ENCODE measurements at places on chromosomes 7 and 10.

GRCh38 chr7:155867280-155867679 is 55.0 kb upstream of the SHH start:
- H3K4me3 ChIP-seq: no peak overlapping the region
- H3K4me1 ChIP-seq: peaks cover 11% of the 10 kb centered on the region
- H3K27ac ChIP-seq: no peak overlapping the region
- no peaks in the 10 kb centered on the region for H3K36me3 ChIP-seq
- no peaks in the 10 kb centered on the region for H3K27me3 ChIP-seq
- no peak for DNase-seq

GRCh38 chr10:131896403-131896802 is 4.4 kb upstream of the PPP2R2D start:
- no peak for DNase-seq
- peaks cover 20% of the 10 kb centered on the region for H3K27me3 ChIP-seq
- peaks cover 7% of the 10 kb centered on the region for H3K4me1 ChIP-seq
- no peak overlapping the region for H3K4me3 ChIP-seq
- no peaks in the 10 kb centered on the region for H3K36me3 ChIP-seq

- DNase-seq: no peak
- peaks cover 35% of the 10 kb centered on the region for H3K36me3 ChIP-seq
- H3K4me3 ChIP-seq: no peak overlapping the region
- no peaks in the 10 kb centered on the region for H3K27me3 ChIP-seq
- H3K4me1 ChIP-seq: peaks cover 27% of the 10 kb centered on the region
Measured at GRCh38 chr10:45456822-45457221, 82.8 kb downstream of the ALOX5 start.

GRCh38 chr7:18508443-18509427 is 13.2 kb downstream of the HDAC9 start:
- no peak overlapping the region for H3K27ac ChIP-seq
- H3K4me3 ChIP-seq: no peak overlapping the region
- H3K27me3 ChIP-seq: no peaks in the 10 kb centered on the region

DNA sequence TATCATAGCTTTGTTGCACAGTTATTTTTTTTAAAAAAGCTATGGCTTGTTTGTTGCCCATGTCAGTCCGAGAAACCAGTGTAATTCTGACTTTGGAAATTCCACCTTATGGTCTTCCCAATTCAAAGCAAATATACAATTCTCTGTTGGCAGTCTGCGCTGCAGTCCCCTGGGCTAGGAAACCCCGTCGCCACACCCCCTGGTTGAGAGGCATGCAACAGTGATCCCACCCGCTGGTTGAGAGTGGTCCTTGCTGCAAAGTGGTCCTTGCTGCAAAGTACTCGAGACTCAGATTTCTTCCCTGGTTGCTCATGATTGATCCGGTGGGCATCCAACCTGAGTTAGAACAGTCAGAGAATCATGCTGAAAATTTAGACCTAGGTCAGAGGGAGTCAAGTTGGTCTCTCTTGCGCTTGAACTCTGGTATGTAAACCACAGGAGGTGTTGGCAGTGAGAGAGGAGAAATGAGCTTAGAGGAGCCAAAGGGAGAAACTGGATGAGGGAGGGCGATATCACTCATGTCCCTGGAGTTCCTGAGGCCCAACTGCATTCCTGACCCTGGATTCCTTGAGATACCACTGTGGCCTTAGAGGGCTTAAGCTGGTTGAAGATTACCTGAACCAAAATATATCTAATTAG is 45.0 kb upstream of the STK17A start:
- H3K36me3 ChIP-seq: peaks cover 4% of the 10 kb centered on the region
- no peak for DNase-seq
- H3K27me3 ChIP-seq: no peaks in the 10 kb centered on the region
- H3K27ac ChIP-seq: no peak overlapping the region
- H3K4me3 ChIP-seq: no peak overlapping the region
- H3K4me1 ChIP-seq: peaks cover 7% of the 10 kb centered on the region

GRCh38 chr7:79317728-79318127 is 135.7 kb downstream of the MAGI2 start:
- no peak overlapping the region for H3K4me3 ChIP-seq
- no peaks in the 10 kb centered on the region for H3K36me3 ChIP-seq
- DNase-seq: no peak
- H3K4me1 ChIP-seq: no peaks in the 10 kb centered on the region
- no peaks in the 10 kb centered on the region for H3K27me3 ChIP-seq
- H3K27ac ChIP-seq: no peak overlapping the region

- no peak for DNase-seq
- H3K36me3 ChIP-seq: peaks cover 9% of the 10 kb centered on the region
- no peaks in the 10 kb centered on the region for H3K27me3 ChIP-seq
Measured at GRCh38 chr10:13503745-13504463, 24.9 kb downstream of the BEND7 start.

DNA sequence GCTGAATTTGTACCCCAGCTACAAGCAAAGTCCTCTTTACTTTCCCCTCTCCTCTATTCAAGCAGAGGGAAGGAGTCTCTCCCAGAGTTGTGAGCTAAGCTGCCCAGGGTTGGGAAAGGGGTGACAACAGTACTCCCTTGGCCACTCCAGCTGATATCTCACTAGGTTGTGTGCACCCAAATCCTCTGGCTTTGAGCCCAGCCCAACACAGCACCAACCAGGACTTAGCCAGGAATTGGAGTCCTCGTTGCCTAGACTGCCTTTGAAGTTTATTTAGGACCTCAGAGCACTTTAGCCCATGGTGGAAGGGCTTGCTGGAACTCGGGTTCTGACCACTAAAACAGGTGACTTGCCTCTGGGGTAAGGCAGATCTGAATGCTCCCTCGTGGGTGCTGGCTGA is 35.7 kb upstream of the DYNC1I1 start:
- no peaks in the 10 kb centered on the region for H3K36me3 ChIP-seq
- no peaks in the 10 kb centered on the region for H3K27me3 ChIP-seq
- DNase-seq: no peak
- H3K4me3 ChIP-seq: no peak overlapping the region
- H3K4me1 ChIP-seq: no peaks in the 10 kb centered on the region
- H3K27ac ChIP-seq: no peak overlapping the region

DNA sequence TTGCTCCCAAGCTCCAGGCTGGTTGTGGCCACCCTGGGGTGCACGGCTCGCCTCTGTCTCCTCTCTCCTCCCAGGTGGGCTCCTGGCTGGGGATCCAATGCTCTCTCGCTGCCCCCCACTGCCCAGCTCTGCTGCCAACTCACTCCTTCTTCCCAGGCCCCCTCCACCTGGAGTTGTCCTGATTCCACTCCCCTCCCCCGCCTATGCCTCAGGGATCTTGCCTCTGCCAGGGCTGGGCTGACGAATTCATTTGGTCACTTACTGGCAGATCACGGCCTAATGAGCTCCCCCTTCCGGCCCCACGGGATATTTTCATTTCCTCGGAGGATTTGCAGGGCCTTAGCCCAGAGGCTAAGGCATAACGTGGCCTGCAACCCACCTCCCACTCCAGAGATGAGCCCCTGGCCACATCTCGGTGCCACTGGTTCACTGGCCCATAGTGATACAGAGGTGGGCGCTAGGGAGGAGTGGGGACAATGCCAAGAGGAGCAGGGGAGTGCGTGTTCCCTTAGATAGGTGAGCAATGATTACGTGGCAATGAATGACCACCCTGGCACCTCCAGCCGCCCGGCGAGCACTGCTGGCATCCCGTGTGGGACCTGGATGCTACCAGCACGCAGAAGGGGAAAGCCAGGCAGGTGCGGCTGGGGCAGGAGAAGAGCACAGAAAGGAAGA is 344.6 kb upstream of the SHH start:
- H3K27me3 ChIP-seq: peaks cover 4% of the 10 kb centered on the region
- no peak overlapping the region for H3K27ac ChIP-seq
- no peak overlapping the region for H3K4me3 ChIP-seq
- H3K36me3 ChIP-seq: no peaks in the 10 kb centered on the region
- no peak for DNase-seq
- H3K4me1 ChIP-seq: peaks cover 10% of the 10 kb centered on the region

DNA sequence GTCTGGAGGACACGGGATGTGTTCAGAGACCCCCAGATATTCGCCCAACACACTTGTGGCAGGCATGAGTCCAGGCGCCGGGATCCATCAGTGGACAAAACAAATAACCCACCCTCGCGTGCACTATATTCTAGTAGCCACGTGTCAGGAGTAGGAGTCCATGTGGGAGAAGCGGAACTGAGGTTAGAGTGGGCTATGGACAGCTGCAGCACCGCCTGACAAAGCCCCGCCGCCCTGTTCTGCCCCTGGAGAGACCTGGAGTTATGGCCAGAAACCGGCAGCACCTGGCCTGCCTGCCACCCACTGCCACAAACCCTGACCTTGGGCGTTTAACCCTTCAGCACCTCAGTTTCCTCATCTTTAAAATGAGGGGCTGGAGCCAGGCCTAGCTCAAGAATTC is 181.0 kb upstream of the RNF32 start:
- H3K4me3 ChIP-seq: no peak overlapping the region
- H3K27ac ChIP-seq: no peak overlapping the region
- no peaks in the 10 kb centered on the region for H3K27me3 ChIP-seq
- no peaks in the 10 kb centered on the region for H3K36me3 ChIP-seq
- no peak for DNase-seq

GRCh38 chr10:51585742-51586141 is 113.7 kb downstream of the CSTF2T start:
- no peaks in the 10 kb centered on the region for H3K36me3 ChIP-seq
- no peaks in the 10 kb centered on the region for H3K27me3 ChIP-seq
- no peaks in the 10 kb centered on the region for H3K4me1 ChIP-seq
- no peak overlapping the region for H3K4me3 ChIP-seq

- H3K27me3 ChIP-seq: no peaks in the 10 kb centered on the region
- no peak overlapping the region for H3K27ac ChIP-seq
- DNase-seq: no peak
Measured at GRCh38 chr10:133617196-133617595, 9.4 kb downstream of the FRG2B start.

DNA sequence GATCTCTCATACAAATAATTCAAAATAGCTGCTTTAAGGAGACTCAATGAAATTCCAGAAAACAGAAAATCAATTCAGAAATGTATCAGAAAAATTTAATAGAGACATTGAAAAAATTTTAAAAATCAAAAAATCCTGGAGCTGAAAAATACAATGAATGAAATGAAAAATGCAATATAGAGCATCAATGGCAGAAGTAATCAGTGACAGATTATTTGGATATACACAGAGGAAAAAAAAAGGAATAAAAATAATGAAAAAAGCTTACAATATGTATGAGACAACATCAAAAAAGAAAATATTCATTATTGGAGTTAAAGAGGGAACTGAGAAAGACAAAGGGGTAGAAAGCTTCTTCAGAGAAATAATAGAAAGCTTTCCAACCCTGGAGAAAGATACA is 122.9 kb upstream of the KLF14 start:
- H3K4me3 ChIP-seq: no peak overlapping the region
- DNase-seq: no peak
- H3K4me1 ChIP-seq: no peaks in the 10 kb centered on the region
- H3K27me3 ChIP-seq: no peaks in the 10 kb centered on the region
- no peaks in the 10 kb centered on the region for H3K36me3 ChIP-seq
- no peak overlapping the region for H3K27ac ChIP-seq

DNA sequence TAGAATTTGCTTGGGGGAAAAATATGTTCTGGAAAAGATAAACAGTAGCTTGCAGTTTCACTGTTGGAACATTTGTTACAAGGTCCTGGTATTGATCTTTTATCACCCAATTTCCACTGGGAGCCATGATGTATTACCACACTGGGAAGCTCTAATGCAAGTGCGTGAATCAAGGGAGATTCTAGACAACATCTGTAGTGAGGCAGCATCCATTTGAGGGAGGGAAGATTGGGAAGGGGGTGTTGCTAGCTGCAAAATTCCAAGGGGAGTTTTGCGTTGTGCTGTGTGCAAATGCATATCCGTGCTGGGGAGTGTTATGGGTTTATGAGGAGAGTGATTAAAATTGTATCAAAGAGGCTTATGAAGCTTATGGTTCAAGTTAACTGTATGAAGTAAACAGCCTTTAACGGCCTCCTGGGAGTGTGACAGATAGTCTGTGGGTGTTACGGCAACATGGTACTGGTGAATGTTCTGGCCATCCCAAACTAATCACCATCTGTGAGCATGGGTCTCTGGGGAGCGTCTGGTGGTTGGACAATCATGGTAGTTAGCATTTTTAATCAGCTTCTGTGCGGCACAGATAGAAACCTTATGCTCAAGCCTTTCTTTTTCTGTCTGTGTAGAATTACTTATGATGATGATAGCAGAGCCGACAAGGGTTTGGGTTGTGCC is 601.9 kb upstream of the GALNT17 start:
- no peak overlapping the region for H3K4me3 ChIP-seq
- no peaks in the 10 kb centered on the region for H3K27me3 ChIP-seq
- H3K36me3 ChIP-seq: no peaks in the 10 kb centered on the region
- no peak for DNase-seq

GRCh38 chr10:122421742-122422141 is 32.7 kb upstream of the ARMS2 start:
- no peaks in the 10 kb centered on the region for H3K36me3 ChIP-seq
- no peaks in the 10 kb centered on the region for H3K4me1 ChIP-seq
- H3K27me3 ChIP-seq: no peaks in the 10 kb centered on the region
- no peak for DNase-seq

All from spinal cord (tissue), 10 donors.